ENCODE measurements at places on chromosomes 7 and 10. TPM values are rescaled to one million over a fixed set of nuclear protein-coding genes. Genes with fewer than 3 reads are reported as not detected.

The ACTA2 gene
- not detected for polyA plus RNA-seq

The CPEB3 gene
- 2.8 TPM for polyA plus RNA-seq

The TBL2 gene
- 21.3 TPM for polyA plus RNA-seq

The PRRT4 gene
- not detected for polyA plus RNA-seq

The VWDE gene
- not detected for polyA plus RNA-seq

The TEX47 gene
- polyA plus RNA-seq: not detected

The ADARB2 gene
- polyA plus RNA-seq: 0.12 TPM

The TRIM74 gene
- polyA plus RNA-seq: not detected

The ENO4 gene
- polyA plus RNA-seq: not detected

The TRIL gene
- polyA plus RNA-seq: not detected

The CEP55 gene
- 0.24 TPM for polyA plus RNA-seq

The SCIN gene
- not detected for polyA plus RNA-seq

The GPR15LG gene
- polyA plus RNA-seq: not detected

The EN2 gene
- not detected for polyA plus RNA-seq

The ITPRID1 gene
- polyA plus RNA-seq: not detected

The MAT1A gene
- polyA plus RNA-seq: not detected

The MPP7 gene
- polyA plus RNA-seq: 4.5 TPM

The INPP5A gene
- polyA plus RNA-seq: 1.6 TPM

The SPDYE2B gene
- 0.30 TPM for polyA plus RNA-seq

The C10orf53 gene
- not detected for polyA plus RNA-seq

The TMEM176B gene
- 1.8 TPM for polyA plus RNA-seq

The KCND2 gene
- polyA plus RNA-seq: not detected

The CDH23 gene
- not detected for polyA plus RNA-seq

The FZD8 gene
- polyA plus RNA-seq: not detected

The ZNF365 gene
- not detected for polyA plus RNA-seq

The LZTS2 gene
- 21.5 TPM for polyA plus RNA-seq

Data from naive B cell (primary cell).